ENCODE measurements at places on chromosomes 2 and 18.

DNA sequence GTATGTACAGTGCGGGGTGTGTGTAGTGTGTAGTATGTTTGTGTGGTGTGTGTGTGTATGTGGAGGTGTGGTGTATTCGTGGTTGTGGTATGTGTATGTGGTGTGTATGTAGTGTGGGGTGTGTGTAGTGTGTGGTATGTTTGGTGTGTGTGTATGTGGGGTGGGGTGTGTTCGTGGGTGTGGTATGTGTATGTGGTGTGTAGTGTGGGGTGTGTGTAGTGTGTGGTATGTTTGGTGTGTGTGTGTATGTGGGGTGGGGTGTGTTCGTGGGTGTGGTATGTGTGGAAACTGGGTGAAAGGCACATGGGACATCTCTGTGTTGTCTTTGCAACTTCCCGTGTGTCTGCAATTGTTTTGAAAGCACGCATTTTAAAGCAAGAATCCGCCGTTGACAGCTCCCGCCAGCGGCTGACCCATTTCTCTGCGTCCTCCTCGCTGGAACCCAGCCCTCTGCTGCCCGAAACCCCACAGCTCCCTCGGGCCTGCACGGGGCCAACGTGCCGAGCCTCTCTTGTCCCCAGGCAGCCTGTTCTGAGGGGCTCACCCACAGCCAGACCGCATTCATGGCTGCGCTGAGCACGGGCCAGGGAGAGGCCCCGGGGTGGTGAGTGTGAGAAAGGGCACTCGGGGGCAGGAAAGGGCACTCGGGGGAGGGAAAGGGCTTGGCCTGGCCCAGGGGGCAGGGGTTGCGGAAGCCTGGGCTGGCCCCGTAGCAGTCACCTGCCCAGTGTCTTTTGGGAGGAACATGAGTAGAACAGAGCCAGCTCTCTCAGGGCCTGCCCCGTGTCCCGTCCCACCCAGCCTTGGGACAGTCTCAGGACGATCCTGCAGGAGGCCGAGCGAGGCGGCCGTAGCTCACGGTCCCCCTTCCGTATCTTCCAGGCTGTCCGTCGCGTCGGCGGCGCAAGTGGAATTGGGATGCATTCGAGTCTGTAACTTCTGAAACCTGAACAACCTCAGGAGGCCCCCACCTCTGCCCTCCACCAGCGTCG lies 61.4 kb downstream of the TWIST2 start:
- DNase-seq: no peak

DNA sequence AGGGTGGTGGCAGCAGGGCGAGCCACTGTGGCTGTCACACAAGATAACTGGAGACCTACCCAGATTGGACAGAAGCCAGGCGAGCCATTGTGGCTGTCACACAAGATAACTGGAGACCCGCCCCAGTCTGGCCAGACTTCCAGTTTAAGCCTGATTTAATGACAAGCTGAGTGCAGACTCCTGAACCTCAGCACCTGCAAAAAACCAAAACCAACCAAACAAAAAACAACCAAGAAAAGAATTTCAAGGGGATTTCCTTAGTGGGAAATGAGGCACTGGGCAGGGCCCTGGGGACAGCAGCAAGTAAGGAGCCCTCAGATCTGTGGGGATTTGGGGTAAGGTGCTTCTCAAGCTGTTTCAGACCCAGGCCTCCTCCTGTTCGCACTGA lies 95.2 kb upstream of the BOD1L2 start:
- DNase-seq: no peak

DNA sequence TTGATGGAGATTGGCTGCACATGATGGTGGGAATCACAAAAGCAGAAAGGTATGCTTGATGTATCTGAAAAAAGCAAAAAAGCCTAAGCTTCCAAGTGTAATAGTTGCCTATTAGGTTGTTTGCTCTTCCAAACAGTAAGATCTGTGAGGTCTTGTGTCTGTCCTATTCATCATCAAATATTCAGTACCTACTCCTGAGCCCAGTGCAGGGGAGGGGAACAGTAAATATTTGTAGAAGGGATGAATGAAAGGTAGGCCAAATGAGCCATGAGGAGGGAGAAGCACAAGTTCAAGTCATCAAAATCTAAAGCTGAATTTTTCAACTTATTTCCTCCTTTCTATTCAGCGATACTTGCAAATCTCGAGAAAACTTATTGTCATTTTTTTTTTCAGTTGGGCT lies 153.2 kb upstream of the ETAA1 start:
- no peak for DNase-seq

GRCh38 chr2:212618636-212619035 lies 80.0 kb upstream of the ERBB4 start:
- DNase-seq: no peak

- no peak for DNase-seq
These were observed 90.3 kb upstream of the ST3GAL5 start for GRCh38 chr2:85978883-85979780.

- no peak for DNase-seq
These were observed 29.8 kb downstream of the MGAT5 start for GRCh38 chr2:134283661-134284060.

DNA sequence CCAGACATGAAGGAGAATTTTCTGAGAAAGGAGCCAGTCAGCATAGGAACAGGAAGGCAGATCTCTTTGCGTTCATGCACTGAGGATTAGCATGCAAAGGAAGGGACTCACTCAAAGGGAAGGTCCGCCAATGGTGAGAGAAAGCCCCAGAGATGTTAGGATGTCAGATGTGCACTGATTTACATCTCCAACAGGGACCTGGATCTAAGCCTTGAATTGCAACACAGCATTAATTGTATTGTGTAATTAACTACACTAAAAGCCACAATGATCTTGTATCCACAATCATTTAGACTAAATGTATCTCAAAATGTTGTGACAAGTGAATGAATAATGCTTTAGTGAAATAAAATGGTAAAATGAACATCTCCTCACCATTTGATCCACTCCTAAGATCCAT lies 4.2 kb downstream of the SERPINB5 start:
- DNase-seq: no peak

- DNase-seq: no peak
These were observed 70.6 kb downstream of the ACVR1 start for GRCh38 chr2:157805519-157805918.

DNA sequence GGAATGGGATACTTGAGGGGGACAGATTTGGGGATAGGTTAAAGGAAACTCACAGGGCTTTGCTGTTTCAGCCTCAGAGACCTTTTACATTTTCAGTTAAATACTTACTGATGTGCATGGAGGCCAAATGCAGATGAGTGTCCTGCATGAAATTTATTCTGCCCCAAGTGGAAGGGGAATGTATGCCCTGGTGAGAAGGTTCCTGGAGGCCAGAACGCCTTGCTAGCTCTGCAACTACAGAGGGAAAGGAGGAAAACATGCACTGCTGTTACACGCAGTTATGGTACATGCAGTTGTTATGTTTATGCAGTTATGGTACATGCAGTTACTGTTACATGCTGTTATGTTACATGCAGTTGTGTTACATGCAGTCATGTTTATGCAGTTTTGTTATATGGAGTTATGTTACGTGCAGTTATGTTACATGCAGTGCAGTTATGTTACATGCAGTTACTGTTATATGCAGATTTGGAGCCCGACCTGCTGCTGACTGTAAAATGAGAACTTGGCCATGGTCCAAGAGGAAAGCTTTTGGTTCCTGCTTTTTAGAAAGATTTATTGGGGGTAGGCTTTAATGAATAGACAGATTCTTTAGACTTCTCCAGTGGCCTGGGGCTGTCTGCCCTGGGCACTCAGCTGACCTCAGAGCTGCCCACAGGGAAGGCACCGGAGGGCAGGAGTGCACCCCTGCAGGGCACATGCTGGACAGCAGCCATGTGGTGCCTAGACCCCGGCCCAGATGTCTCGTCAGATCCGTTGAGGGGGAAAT lies 84.1 kb downstream of the LDLRAD4 start:
- DNase-seq: no peak

- DNase-seq: no peak
These were observed 1.7 kb downstream of the SIX3 start for GRCh38 chr2:44943031-44943692.

GRCh38 chr18:42287047-42287446 lies 332.0 kb downstream of the PIK3C3 start:
- no peak for DNase-seq

DNA sequence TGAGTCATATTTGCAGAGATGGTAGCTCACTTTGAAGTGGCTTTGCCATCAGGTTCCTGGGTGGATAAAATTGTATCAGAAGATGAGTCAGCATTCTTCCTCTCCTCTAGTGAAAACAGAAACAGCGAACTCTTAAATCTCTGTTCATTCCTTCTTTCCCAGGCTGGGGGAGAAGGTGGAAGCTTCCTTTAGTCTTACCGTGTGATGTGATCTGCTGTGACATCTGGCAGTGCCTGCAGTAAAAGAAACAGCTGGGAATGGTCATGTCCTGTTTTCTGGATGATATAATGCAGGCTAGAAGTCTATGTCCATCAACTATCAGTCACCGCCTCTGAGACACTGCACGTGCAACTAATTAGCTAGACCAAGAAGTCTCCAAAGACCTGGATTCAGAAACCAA lies 171.6 kb downstream of the VAPA start:
- no peak for DNase-seq

- DNase-seq: no peak
These were observed 416.8 kb downstream of the FIGN start for GRCh38 chr2:163319006-163319405.

DNA sequence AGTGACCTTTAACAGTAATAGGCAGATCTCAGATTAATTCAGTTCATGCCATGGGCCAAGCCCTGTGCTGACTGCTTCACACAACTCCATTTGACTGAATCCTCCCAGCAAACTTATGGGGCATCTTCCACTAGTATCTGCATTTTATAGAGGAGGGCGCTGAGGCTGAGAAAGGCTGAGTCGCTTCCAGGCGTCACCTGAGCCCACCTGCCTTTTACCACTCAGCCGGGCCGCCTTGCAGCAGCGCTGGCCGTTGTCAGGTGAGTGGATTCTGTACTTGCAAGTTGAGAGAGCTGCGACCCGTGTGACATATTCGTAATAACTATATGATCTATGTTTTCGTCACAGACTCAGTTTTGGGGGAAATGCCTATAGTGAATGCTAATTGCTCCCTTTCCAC lies 59.3 kb upstream of the B3GNT7 start:
- no peak for DNase-seq

- no peak for DNase-seq
These were observed 679 bp downstream of the TSGA10 start for GRCh38 chr2:99153921-99154604.

- DNase-seq: no peak
These were observed 41.9 kb upstream of the RAPGEF4 start for GRCh38 chr2:172693529-172694455.

DNA sequence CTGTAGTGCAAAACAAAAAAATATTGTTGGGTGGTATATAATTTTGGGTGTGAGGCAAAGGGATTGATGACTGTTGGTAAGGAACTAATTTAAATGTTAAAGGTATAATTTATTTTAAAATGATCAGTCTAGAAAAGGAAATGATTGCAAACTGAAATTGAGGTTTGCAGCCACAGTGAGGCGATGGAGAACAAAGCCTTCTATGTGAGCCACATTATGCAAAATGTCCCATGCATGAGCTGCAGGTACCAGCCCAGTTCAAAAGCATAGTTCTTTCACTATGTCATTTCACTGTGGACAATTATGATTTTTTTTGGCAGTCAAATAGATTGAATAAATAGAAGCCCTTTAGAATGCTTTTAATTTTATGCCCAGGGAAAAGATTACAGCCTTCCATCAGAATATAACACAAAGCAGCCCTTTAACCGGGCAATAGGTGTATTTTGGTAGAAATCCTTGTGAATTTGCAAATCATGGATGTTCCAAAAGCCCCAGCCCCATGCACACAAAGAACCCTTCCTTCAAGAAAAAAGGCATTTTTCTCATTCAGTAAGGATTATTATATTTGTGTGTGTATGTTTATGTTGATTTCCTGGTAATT lies 1.7 kb downstream of the MAP2 start:
- no peak for DNase-seq

DNA sequence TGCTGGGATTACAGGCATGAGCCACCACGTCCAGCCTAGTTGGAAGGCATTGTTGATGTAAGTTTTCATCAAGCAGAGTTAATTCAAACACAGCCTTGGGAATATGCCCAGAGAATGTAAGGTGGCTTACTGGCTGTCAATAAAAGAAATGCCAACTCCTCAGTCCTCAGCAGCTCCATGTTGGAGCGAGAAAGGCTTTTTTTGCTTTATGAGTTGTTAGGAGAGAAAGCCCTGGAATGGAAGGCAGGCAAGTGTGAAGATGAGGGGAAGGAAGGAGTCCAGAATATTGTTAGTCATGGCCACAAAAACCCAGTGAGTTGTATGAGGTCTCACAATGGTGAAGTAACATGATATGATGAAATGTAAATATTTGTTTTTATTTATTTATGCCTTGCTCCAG lies 57.1 kb downstream of the MAP4K4 start:
- no peak for DNase-seq

GRCh38 chr18:65206551-65207260 lies 544.1 kb upstream of the CDH7 start:
- no peak for DNase-seq

- DNase-seq: no peak
These were observed 8.7 kb downstream of the ASTL start for GRCh38 chr2:96129528-96130120.

GRCh38 chr18:74715306-74715705 lies 117.6 kb downstream of the ZNF407 start:
- no peak for DNase-seq

DNA sequence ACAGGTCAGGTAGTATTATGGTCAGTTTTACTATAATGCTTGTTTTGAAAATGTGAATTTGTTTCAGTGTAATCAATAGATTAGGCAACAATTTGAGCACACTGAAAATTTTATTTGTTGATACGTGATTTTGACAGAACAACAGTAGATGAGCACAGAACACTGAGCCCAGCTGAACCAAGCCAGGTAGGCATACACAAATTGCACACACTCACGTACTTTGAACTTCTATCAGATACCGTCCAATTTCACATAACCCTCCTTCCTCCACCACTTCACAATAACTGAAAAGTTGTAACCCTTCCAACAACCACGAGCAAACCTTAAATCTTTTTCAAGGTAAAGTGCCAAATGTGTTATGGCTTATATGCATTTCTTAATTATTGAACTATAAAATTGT lies 229.5 kb upstream of the TMEFF2 start:
- DNase-seq: no peak

DNA sequence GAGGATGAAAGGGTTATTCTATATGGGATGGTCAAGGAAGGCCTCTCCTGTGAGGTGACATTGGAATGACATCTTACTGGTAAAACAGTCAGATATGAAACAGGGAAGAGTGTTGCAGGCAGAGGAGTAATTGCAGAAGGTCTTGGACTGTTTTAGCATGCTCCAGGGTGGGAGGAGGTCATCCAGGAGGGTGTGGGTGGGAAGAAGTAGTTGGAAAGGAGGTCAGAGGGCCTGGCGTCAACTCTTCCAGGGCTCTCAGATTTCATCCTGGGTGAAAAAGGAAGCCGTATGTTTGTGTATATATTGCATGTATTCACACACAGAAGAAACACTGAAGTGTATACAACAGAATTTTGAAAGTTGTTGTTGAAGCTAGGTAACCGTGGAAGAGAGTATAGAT lies 48.2 kb downstream of the ATP9B start:
- no peak for DNase-seq

- no peak for DNase-seq
These were observed 223.1 kb downstream of the CALCRL start for GRCh38 chr2:187224989-187225388.
